ENCODE measurements at places on chromosomes 16 and 17.

GRCh38 chr16:59601452-59601851, 867.3 kb upstream of the GOT2 start:
- DNase-seq, result no peak

DNA sequence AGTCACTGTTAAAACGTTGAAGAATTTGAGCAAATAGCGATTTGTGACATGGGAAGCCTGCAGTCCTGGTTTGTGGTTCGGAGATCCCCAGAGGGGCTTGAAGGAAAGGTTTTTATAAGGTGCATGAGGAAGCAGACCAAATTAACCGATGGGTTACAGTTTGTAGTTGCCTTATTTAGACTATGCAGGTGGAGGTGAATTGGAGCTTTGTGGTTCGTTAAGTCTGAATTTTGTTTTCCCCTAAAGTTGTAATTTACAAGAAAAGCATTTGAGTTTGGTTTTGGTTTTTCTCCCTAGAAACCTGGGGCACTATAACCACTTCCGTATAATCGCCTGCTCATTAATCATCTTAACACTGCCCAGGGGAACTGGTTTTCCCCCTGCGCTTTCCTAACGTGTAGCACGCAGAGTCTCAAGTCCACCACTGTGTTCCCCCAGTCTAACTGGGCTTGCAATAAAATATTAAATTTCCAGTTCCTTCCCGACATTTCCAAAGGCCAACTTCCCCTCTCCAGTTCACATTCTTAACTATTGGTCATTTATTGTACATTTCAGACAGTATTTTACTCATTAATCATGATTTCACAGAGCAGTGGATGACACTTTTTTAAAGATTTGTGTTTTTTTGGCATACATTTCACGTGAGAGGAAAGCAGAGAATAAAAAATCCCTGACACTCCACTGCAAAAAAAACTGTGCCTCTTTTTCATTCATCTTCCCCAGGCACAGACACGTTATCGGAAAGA, 932 bp downstream of the ZNF267 start:
- peak; percentile 82 for DNase-seq

GRCh38 chr17:28648698-28649097, 3.7 kb upstream of the BLTP2 start:
- DNase-seq, result no peak

DNA sequence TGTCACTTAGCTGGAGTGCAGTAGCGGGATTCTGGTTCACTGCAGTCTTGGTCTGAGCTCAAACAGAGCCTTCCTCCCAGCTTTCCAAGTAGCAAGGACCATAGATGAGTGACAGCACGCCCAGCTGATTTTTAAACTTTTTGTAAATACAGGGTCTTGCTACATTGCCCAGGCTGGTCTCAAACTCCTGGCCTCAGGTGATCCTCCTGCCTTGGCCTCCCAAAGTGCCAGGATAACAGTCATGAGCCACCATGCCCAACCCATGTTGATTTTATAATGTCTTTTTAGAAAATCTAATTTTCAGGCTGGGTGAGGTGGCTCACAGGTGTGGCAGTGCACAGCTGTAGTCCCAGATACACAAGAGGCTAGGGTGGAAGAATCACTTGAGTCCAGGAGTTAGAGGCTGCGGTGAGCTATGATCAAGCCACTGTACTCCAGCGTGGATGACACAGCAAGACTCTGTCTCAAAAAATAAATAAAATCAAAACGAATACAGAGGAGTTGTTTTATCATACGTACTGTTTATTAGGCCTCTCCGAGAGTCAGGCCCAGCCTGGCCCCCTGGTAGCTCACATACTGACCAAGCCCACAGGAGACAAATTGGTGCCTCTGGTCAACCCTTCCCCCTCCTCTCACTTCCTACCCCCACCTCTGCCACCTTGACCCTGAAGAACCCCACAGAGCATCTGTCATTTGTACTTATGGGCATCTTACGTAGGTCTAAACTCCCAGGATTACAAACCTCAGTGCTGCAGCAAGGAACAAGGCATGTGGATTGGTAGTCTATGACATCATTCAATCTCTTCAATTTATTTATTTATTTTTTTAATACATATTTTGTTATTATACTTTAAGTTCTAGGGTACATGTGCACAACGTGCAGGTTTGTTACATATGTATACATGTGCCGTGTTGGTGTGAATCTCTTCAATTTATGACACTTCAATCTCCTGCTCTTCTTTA, 13.6 kb downstream of the C16orf86 start:
- no peak for DNase-seq

- DNase-seq, result no peak
Observed at GRCh38 chr17:49197346-49197998, 12.9 kb downstream of the GNGT2 start.

GRCh38 chr16:87665193-87665592, 62.9 kb downstream of the JPH3 start:
- DNase-seq, result no peak

- DNase-seq, result no peak
Observed at GRCh38 chr17:72467841-72468653, 347.2 kb downstream of the SOX9 start.

DNA sequence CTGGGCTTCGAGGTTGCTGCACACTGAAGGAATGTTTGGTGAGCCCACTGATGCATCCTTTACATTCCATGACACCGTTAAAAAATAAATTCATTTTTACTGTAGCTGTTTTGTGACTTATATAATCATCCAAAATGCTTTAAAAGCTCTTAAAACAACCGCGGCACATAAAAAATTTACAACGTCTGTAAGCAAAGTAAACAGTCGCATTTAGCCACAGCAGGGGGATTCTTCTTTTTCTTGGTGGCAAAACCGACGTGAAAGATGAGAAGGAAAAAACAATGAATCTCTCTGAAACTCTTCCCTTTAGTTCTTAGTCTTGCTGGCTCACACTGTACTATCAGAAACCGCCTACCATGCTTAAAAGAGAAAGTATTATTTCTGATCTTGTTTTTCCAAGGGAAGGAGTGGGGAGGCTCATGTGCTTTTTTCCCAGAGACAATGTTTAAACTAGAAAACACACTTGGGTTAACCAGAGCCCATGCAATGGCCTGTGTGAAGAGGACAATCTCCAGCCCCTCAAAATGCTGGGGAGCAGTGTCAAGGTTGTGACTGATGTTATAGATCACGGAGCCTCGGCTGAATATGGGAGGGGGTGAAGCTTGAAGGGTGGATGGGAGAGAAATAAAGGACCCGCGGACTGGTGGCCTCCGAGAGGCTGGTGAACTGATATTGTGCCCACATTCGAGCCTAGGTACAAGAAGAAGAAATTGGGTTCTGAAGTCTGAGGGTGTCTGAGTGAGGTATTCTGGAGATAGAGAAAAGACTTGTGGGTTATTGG, 91.1 kb downstream of the IRF8 start:
- no peak for DNase-seq

DNA sequence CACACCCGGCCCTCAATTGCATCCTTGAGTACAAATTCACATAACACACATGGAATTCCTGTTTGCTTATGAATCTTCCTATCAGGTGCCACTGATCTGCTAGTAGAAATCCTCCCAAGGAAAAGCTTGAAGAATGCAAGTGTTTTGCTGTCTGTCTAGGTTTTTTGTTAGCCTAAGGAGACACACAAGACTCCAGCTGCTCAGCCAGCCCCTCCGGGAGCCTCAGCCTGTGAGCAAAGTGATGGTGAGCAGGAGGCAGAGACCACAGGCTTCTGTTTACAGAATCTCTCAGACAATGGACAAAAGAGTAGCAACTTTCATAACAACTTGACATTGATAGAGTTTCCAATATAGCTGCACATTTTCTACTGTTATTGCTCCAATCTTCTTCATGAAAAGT, 18.4 kb upstream of the PRKCA start:
- no peak for DNase-seq

DNA sequence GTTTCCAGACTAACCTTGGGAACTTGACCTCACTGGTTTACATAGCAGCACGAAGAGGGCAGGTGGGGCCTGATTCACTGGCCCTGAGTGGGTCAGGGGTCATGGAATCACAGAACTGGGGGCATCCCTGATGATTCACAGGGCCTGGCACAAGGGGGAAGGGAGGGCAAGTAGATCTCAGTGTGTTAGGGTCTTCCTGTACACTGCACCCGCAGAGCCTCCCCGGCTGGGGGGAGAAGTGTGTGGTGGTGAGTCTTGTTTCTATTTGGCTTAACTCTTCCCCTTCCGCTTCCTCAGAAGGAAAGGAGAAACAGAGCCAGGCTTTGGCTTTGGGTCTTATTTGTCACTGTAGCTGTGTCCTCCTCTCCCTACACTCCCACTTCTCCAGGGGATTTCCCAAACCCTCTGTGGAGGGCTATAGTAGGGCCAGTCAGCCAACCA, 3.7 kb downstream of the STARD3 start:
- DNase-seq, result no peak

DNA sequence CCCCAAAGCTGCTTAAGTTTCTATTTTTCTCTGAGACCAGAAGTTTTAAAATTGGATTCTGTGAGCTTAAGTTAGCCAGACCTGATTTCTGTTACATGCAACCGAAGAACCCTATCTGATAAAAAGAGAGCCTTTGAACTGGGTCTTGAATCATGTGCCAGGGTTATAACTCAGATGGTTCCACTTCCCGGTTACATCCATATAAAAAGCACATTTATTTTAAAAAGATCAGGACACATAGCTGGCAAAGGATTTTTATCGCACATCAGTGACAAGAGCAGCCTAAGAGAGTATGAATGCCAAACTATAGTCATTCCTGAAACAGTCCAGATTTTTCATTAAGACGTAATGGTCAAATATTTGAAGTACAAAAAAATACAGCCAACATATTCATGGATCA, 32.5 kb upstream of the CLEC3A start:
- no peak for DNase-seq

GRCh38 chr17:47291242-47291873, 32.4 kb upstream of the EFCAB13 start:
- DNase-seq, result no peak

- no peak for DNase-seq
Observed at GRCh38 chr17:49971848-49972485, 3.0 kb downstream of the DLX4 start.

- no peak for DNase-seq
Observed at GRCh38 chr16:23353440-23353839, 51.3 kb downstream of the SCNN1B start.

DNA sequence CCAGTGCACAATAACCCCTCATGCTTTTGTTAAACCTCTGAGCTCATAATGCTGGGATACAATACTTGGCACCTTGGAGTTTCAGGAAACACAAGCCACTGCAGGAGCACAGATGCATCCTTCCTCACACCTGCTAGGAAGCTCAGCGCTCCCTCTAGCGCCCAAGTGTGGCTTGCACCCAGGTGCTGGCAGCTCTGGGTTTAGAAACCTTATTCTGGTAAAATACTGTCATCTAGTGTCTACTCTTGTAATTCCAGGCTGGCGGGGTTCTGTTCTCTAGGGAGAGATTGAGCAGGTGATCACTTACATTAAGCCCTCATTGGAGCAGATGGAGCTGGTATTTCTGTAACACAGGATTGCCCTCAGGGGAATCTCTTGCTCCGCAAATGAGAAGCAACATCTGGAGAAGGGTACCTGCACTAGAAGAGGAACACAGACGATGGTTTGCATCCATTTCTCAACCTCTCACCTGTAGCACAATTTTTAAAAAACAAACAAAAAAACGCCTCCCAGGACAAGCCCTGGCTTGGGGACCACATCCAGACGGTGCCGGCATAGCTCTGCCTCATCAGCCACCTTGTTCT, 1.5 kb downstream of the CCL1 start:
- DNase-seq, result no peak

GRCh38 chr17:50421308-50422051, 4.5 kb upstream of the ACSF2 start:
- DNase-seq, result no peak

- DNase-seq, result no peak
Observed at GRCh38 chr17:27458524-27458908, 2.3 kb downstream of the KSR1 start.

GRCh38 chr16:86854626-86855294, 276.4 kb downstream of the FOXL1 start:
- DNase-seq, result no peak

DNA sequence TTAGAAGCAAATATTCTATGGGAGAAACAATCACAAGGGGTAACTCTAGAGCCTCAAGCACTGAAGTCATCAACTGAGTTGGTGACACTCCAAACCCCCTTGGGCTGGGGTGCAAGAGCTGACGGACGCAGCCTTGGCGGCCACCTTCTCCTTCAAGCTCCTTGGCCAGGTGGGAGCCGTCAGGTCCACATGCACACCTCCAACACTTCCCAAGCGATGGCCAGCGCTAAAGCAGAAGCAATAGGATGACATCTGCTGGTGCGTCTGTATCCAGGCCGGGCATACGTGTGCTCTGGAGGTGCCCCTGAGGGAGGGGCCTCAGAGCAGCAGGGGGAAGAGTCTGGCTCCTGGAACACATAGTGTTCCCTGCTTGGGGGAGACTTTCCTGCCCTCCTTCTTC, 12.2 kb upstream of the FOXJ1 start:
- DNase-seq, result no peak

- no peak for DNase-seq
Observed at GRCh38 chr16:50615891-50616290, 65.2 kb downstream of the SNX20 start.

- DNase-seq, result no peak
Observed at GRCh38 chr17:2266865-2267228, 36.7 kb downstream of the SMG6 start.

GRCh38 chr17:81932333-81932983, 4.6 kb downstream of the PYCR1 start:
- DNase-seq, result no peak

- DNase-seq, result no peak
Observed at GRCh38 chr17:6147042-6147441, 76.9 kb downstream of the WSCD1 start.

DNA sequence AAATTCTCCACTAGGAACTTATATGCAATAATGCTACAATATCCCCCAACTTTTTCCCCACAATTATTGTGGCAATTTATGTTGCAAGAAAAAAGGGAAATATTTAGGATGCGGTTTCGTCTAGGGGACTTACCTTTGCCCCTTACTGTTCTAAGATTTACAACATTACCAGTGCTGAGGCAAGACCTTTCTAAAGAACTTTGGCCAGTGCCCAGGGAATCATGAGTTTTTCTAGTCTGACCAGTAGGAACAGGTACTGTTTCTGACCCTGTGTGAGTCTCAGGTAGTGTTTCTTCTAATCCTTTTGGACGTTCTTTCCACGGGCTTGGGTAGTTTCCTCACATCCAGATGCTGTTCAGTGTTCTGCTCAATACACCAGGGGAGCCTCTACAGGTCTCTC, 373.7 kb downstream of the HAPSTR1 start:
- no peak for DNase-seq

DNA sequence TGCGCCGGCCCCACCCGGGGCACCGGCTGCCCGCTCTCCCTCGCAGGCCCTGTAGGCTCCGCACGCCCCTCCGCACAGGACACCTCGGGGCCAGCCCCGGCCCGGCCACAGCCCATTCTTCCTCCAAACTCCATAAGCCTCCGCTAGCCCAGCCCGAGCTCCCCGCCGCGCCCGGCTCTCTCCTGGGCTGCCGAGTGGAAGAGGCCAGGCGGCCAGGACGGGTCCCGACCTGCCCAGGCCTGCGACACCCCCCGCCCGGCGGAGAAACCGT, 397 bp downstream of the NCOR1 start:
- no peak for DNase-seq

DNA sequence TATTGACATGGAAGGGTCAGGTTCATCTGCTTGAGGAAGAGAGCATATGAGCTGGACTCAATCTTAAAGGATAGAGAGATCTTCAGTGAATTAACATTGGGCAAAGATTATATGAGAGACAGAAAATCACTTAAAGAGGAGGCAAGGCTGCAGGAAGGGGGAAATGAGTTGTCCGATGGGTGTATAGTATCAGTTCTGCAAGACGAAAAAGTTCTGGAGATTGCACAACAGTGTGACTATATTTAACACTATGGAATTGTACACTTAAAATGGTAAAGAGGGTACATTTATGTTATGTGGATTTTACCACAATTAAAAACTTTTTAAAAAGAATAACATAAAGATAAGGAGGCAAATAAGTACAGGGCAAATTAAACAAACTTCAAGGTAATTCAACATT, 80.7 kb downstream of the HELZ start:
- DNase-seq, result no peak

Measured in GM12878 (cell line).